ENCODE measurements at places on chromosomes 16 and 17.

GRCh38 chr16:67212766-67213165 is 13.8 kb downstream of the ELMO3 start:
- DNase-seq = no peak

DNA sequence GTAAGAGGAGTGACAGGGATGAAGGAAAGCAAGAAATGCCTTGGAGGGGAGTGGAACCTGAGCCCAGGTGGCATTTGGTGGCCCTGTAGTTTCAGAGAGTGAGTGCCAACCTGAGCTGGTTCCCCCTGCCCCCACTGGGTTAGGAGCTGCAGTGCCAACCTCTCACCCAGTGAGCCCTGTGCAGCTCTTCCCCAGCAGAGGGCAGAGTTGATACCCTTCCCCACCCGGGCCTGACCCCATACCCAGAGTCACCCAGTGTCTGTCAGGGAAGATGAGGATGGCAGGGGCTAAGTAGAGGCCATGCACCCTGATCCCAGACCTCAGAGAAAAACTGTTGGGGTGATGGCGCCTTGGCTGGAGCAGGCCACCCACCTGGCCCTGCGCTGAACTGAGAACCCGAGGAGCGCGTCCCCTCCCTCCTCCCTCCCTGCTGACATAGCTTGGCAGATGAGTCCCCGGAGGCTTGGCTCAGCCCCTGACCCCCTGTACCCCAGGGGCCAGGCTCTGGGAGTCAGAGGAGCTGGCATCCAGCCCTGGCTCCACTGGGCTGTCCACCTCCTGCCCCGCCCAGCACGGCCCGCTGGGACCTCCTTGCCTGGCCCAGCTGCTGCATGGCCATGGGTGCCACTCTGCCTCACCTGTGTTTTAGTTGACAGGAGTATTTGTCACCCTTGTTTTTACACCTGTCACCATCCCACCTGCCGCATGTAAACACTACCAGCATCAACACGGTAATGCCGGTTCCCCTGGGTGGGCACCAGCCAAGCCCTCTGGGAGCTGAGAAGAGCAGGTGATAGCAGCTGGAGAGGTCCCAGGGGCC is 113.9 kb downstream of the AMFR start:
- no peak for DNase-seq

DNA sequence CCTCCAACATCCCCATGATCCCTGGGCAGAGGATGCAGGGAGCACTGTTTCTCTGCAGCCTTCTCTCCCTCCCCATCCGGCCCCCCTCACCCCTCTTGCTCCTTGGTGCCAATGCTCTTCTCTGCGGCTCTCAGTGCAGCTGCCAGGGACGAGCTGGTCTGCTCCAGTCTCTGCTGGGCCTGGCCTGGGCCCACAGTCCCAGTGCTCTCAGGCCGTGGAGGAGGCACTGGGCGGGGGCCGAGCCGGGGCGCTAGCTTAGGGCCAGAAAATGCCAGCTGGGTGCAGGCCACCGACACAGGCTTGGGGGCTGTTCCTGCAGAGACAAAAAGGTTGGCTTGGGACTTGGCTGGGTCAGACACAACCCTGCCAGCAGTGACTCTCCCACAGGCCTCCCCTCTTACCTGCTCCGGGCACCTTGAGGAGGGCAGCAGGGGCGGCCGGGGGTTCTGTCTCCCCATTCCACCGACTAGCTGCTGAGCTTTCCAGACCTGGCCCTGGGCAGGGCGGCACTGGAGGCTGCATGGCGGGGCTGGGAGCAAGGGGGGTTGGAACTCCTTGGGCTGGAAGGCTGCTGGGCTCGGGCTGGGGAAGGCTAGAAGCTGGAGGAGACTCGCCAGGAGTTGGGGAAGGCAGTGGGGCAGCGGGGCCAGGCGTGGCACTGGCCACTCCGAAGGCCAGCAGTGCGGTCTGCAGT is 13.8 kb downstream of the CASKIN2 start:
- DNase-seq = no peak

- peak; percentile 47 for DNase-seq
Measured at GRCh38 chr16:2511128-2511800, 2.5 kb upstream of the ATP6V0C start.

DNA sequence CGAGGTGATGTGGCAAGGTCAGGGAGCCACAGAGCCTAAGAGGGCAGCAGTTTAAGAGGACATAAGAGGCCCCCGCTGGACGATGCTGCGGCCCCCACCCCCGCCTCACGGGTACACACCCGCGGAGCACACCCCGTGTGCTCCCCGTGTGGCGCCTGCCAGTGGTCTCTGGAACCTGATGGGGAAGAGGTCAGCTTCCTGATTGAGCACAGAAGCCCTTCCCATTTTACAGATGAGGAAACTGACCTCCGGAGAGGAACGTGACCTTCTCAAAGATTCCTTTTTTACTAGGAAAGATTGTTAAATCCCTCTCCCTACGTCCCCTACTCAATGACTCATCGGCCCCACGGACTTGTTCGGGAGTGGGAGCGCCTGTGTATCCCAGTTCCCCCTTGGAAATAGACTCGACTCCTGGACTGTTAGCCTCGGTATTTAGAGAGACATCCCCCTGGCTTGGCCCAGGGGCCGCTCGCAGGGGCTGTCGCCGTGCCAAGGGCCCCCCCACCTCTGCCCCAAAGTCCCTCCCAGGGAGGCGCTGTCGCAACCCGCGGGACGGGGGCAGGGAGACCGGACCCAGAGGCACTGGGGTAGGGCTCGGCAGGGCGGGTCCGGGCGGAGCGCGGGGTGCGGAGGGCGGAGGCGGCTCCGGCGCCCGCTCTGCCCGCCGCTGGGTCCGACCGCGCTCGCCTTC is at the start of gene ABCC3:
TSS of gene ABCC3 (plus strand) at position 658 of the 691 bp plus-strand sequence. CDS start 56 bp downstream, outside the sequence.
- peak; percentile 31 for DNase-seq
